ENCODE measurements at places on chromosomes 3 and 15.

GRCh38 chr15:34783991-34784390 is 11.4 kb downstream of the ACTC1 start:
- DNase-seq: no peak

DNA sequence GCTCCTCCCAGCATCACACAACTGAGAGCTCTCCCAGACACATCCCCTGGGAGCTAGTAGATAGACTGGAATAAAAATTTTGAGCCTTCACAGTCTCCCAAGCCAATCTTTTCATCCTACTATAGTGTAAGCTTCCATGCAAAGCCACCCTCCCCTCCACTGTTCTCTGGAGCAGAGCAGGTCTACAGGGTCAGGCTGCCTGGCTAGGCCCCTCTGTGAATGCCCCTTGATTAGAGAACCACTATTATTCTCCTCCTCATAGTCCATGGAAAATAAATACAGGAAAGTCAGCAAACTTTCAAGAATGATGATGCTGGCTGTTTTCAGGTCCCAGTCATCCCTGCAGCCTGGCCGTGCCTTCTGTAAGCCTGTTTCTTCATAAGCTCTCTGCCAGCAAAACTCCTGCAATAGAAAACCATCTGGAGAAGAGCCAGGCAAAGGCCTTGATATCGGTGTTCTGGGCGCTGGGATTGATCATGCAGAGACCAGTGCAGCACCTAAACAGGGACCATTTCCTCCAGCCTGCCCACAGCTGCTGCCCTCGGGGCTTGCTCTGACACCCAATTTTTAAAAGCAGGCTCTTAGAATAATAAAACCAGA is 51.7 kb downstream of the CRYGS start:
- peak; percentile 63 for DNase-seq

DNA sequence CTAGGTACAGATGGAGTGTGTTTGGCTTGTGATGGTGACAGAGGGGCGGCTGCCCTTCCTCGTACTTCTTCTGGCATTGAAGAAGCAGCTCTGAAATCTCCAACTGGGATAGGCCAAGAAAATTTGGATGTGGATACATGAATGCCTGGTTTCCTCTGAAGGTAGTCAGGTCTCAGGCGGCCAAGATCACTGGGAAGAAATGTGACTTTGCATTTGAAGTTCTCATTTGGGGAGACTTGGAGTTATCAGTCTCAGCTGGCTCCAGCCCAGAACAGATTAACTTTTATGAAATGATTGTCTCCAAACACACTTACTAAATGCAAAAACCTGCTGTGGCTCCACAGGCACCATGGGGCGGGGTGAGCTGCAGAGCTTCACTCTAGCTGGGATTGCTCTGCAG is 215.9 kb downstream of the THSD4 start:
- no peak for DNase-seq

DNA sequence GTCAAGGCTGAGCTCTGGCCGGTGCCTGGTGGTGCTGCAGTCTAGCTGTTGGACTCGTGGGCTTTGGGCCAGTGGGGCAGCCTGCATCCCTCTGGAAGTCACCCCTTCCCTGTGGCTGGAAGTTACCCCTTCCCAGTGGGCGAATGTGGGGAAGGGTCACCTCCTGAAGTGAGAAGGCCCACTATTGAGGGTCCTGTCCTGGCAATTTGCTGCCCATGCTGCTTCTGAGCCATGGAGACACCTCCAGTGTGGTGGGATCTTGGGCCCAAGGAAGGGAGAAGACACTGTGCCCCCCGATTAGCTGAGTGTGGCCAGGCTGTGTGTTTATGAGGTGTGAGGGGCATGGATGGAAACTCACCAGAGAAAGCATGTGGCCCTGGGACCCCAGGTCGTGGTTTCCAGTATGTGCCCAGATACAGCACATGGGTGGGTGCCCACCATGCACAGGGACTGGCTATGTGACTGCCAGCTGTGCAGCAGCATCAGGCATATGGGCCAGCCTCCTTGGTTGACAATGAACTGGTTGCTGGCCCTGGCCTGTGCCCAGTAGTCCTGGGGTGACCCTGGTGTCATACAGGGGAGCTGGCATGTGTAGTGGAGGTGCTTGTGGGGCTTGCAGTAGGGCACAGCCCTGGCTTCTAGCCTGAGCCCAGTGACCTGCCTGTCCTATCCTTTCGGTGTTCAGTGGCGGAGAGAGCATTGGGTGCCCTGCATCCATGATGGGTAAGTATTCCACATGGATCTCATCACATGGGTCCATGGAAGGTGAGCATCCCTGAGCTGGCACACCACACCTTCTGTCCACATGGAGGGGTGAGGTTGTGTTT is 221.2 kb downstream of the SNRPN start:
- no peak for DNase-seq

DNA sequence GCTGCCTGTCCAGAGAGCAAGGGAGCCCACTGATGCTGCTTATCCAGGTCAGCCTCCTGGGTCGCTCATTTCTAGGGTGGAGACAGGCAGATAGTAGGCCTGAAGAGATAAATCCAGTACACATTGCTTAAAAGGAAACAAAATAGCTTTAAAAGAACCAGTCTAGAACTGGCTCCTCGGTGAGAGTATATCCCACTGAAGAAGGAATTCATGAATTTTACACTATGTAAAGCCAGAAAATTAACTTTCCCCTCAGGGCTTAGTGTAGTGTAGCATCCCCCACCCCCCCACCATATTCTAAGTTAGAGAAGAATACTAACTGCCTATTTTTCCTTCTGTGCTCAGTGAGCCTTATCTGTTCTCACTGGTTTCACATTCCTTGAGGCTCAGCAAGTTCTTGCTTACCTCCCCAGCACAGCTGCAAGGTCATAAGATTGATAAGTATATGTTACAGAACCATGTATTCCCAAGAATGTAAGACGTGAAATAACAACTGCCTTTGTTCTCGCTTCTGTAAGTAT is 30.5 kb upstream of the NOX5 start:
- no peak for DNase-seq

GRCh38 chr3:150069633-150070032 is 98.9 kb upstream of the PFN2 start:
- no peak for DNase-seq

GRCh38 chr3:71582036-71582611 is 1.4 kb downstream of the FOXP1 start:
- no peak for DNase-seq

GRCh38 chr15:69265347-69265955 is 33.3 kb upstream of the PAQR5 start:
- peak; percentile 2 for DNase-seq

GRCh38 chr3:108208831-108209230 is 13.4 kb downstream of the IFT57 start:
- DNase-seq: no peak

DNA sequence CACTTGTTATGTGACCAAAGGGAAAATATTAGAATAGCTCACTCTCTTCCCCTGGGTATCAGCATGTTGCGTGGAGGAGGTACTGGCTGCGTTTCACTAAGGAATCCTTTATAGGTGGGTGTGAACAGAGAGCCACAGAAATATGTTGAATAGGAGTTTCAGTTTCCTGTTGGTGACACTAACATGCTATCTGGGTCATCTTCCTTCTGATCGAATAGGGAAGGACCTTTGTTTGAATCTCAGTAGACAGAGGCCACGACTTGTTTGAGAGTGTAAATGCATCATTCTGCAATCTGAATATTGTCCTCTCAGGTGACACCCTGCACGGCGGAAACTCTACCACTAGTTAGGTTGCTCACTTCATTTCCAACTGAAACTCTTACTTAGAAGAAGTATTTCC is 157.9 kb upstream of the SLC2A2 start:
- no peak for DNase-seq

DNA sequence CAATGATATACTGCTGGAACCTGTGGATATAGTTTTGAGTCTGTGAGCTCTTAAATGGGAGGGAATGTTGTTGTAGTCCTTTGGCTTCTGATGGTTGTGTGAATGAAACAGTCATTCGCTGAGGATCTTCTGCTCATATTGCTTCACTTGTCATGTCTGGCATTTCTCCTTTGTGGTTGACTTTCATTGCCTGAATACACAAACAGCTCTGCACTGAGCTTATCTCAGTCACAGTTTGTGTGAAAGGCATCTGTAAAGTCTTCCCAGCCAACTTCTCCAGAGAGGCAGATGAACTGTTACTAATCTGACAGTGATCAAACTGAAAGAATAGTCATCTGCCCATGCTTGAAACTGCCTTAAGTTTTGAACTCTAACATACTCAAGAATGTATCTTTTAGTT is 59.8 kb downstream of the TMED3 start:
- DNase-seq: no peak

- DNase-seq: no peak
Measured at GRCh38 chr15:87589134-87589533, 667.4 kb downstream of the NTRK3 start.

GRCh38 chr3:94737116-94737515 is 674.3 kb downstream of the NSUN3 start:
- DNase-seq: no peak

DNA sequence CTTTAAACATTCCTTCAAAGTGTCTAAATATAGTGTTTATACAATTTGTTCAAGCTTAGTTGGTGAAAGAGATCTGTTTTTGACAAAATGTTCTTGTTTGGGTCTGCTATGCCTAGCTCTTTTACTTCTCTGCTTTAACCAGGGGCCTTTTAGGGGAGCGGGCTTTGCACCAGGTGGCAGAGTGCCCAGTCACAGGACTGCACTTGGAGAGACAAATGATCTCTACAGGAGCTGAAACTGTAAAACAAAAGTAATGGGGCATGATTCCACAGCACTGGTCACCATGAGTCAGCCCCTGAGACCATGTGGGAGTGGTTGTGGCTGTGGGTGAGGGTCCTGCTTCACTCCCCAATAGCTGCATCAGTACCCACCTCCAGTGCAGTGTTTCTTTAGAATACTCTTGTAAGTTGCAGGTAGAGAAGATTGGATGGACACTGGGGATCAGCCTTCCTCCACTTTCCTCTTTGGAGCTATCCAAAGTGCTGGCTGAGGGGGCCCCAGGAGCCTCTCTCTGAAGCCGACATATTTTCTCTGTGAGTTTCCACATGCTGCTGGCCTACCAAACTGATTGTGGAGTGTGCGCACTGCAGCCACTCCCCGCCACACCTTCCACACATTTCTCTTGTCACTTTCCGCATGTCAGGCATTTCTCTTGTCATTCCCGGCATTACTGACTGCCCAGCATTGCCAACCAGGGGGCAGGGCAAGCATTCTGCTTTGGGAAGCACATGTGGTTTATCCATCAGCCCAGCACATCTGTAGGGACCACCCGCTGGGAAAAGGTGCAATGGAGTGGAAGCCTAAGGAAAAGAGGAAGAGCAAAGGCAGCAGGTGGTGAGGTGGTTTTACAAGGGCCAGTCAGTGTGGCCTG is 110.0 kb downstream of the EPHB1 start:
- no peak for DNase-seq

GRCh38 chr15:85379403-85380131 is 836 bp upstream of the AKAP13 start:
- DNase-seq: no peak

DNA sequence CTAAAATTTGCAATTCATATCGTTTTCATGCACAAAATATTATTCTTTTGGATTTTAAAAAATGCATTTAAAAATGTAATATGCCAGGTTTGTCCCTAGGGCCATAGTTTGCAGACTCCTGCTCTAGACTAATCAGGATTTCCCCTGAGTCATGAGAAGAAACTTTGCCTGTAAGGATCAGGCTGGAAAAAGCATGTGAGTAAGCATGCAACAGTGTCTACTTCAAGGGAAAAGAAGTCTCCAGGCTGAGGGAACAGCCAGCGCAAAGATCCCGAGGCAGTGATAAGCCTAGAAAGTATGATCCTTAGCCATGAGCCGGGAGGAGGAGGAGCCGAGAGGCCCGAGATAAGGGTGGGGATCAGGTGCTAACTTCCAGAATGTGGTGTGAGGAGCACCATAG is 382.8 kb upstream of the CFAP20DC start:
- DNase-seq: no peak

Data from NCI-H1092 treated with DMSO at 0.1 percent for 48 hours (cell line).